ENCODE measurements at places on chromosomes 1 and 21. TPM values are rescaled to one million over a fixed set of nuclear protein-coding genes. Genes with fewer than 3 reads are reported as not detected.

GRCh38 chr1:154553056-154554030 is 5.1 kb downstream of the UBE2Q1 start:
- no peak for DNase-seq

GRCh38 chr1:205360891-205361290 is 4.2 kb upstream of the KLHDC8A start:
- DNase-seq, result no peak

- DNase-seq, result no peak
Measured at GRCh38 chr21:24118738-24119459, 1488.4 kb downstream of the MRPL39 start.

The CTNNBIP1 gene
- total RNA-seq, result 24.3 TPM

- DNase-seq, result no peak
Measured at GRCh38 chr1:110515891-110516290, 3.1 kb downstream of the KCNA10 start.

DNA sequence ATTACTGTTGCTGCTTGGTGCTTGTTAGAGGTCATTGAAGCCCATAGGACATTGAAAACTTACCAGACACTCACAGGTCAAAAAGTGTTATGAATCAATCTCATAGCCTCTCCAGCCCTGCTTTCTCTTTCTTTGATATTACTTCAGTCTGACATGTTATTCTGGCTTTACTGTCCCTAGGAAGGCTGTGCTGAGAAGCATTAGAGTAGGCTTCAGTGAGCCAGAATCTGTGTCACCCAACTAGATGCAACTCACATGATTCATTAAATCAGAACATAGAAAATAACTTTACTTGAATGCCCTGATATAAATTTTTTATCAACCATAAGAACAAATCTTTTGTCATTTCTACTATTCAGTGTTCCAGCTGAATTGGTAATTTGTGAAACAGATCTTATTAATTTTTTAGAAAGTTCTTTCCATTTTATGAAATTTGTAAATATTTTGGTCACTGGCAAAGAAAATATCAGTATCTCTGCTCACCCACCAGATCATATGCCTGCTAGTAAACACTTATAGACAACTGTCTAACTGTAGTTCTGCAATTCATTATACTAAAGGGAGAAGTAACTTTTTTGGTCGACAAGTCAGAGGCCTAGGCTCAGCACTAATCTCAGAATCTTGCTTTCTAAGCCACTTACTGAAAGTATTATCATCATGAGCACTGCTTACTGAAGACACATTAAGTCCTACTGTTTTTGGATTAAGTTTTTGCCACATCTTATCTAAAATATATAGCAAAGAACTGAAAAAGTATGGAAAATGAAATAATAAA is 48.2 kb downstream of the RPAP2 start:
- no peak for DNase-seq

The MTF1 gene
- 2.3 TPM for total RNA-seq

The MYCBP gene
- total RNA-seq, result 60.0 TPM

The DDR2 gene
- total RNA-seq, result 23.9 TPM

GRCh38 chr1:186482661-186483255 is 21.8 kb upstream of the PDC start:
- peak; percentile 69 for DNase-seq

The PGLYRP4 gene
- not detected for total RNA-seq

GRCh38 chr1:185813401-185813979 is 79.3 kb downstream of the HMCN1 start:
- peak; percentile 58 for DNase-seq

DNA sequence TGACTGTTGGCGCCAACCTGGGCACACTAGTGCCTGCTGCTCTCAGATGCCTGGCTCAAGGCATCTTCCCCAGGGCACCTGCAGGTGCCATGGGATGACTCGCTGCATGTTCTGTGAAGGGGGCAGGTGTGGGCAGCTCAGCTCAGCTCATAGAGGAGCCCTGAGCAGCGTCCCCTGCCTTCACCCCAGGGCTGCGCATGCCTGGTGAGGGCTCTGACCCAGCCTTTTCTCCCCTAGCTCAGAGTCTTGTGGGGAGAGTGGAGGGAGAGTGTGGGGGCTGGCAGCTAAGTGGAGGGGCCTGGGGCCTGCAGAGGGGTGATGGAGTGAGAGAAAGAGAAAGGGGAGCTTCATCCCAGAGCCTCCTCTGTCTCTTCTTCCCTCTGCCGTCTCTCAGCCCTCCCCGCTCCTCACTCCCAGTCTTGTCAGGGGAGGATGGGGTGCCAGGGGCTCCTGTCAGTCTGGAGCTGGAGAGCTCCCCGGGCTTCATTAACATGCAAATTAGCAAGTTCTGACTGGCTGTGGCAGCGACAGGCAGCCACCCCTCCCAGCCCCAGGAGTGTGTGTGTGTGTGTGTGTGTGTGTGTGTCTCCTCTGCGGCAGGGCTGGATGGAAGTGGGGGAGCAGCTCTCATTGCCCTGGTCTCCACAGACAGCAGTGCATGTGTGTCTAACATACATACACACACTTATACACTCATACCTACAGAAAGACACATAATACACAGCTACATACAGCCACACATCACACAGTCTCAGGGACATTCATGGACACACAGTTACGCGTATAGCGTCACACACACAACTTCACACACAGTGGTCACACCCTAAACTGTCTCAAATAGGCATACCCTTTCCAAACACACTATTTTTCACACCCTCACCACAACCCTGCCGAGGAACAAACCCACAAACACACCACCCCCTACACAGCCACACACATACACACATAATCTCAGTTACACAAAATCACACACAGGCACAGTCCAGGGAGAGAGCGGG is 34.0 kb downstream of the FOXO6 start:
- DNase-seq, result no peak

The C1orf198 gene
- 20.3 TPM for total RNA-seq

The PPIAL4G gene
- total RNA-seq, result not detected

The HAO2 gene
- total RNA-seq, result not detected

The NPR1 gene
- total RNA-seq, result not detected

DNA sequence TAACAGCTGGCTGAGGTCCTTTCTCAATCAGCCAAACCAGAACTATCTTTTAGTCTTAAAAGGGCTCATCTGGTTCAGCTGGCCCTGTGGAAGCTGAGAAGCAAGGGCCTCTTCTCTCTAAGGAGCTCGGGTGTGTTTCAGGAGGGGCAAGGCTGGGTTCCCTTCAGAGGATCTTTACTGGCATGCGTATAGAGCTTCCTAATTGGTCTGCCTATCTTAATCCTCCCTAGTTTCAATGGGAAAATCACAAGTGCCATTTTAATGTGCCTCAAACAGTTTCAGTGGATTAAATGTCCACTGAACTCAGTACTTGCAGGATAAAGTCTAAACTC is 81.5 kb upstream of the LBR start:
- DNase-seq, result no peak

The TCEA3 gene
- 1.7 TPM for total RNA-seq
